ENCODE measurements at places on chromosomes 6 and 20.

GRCh38 chr6:20402342-20403069 lies 827 bp downstream of the E2F3 start:
- no peak for DNase-seq

DNA sequence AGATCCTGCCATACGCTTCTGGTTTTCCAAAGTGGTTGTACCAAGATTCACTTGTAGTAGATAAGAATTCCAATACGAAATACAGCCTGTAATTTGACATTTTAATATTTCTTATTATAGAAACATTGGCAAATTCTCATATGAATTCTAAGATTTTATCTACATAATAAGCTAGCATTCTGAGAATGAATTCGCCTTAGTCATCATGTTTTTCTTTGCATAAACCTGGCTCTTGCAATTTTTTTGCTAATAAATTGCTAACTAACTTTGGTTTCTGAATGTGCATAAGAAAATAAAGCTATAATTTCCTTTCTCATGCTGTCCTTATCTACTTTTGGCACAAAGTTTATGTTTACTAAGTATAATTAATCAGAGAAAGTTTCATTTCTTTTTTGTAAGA lies 673.0 kb downstream of the PTPRT start:
- no peak for DNase-seq

DNA sequence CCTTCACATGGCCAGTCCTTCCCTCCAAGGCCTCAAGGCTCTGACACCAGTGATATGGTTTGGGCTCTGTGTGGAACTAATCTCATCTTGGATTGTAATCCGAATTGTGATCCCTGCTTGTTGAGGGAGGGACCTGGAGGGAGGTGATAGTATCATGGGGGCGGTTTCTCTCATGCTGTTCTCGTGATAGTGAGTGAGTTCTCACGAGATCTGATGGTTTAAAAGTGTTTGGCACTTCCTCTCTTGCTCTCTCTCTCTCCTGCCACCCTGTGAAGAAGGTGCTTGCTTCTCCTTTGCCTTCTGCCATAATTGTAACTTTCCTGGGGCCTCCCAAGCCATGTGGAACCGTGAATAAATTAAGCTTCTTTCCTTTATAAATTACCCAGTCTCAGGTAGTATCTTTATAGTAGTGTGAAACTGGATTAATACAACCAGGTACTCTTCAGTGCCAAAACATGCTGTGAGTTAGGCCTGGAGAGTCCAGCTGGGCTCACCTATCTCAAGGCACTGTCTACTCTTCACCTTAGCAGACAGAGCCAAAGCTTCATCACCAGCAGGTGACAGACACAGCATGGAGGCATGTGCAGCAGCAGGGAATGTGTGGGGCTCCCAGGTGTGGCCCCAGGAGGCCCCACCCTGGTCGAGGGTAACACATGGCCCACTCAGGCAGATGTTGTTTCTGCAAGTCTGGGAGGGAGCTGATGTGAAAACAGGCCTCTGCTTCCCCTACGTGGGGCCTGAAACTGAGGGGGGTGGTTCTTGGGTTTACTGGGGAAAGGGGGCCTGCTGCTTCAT lies 97.5 kb upstream of the CDYL start:
- no peak for DNase-seq

- no peak for DNase-seq
These were observed 1152.3 kb upstream of the GJE1 start for GRCh38 chr6:140980265-140980887.

GRCh38 chr20:38321959-38322598 lies 18.1 kb downstream of the BPI start:
- no peak for DNase-seq

DNA sequence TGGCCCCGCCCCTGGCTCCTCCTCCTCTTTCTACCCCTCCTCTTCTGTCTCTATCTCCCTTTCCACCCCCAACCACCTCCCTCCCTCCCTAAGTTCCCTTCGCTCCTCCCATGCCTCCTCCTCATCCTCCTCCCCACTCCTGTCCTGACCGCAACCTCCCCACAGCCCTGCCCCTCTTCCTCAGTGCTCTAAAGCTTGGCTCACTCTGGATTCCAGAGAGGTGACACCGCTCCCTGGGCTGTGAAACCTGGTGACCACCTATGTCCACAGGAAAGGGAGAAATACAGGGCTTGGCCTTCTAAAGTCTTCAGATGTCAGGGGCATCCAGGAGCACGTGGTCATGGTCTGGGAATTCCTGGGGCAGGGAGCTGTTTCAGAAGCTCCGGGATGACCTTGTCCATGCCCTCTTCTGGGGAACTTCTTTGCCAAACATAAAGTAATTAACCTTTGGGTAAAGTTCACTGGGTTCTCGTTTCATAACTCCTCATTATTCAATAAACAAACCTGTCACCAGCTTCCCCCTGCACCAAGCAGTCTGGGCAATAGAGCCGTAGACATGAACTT lies 345 bp upstream of the CST5 start:
- no peak for DNase-seq

GRCh38 chr20:15333170-15333569 lies 995.8 kb upstream of the FLRT3 start:
- DNase-seq = no peak

- no peak for DNase-seq
These were observed 92.8 kb upstream of the BTN3A2 start for GRCh38 chr6:26272171-26272637.

GRCh38 chr6:35170891-35171290 lies 29.8 kb upstream of the TCP11 start:
- no peak for DNase-seq

DNA sequence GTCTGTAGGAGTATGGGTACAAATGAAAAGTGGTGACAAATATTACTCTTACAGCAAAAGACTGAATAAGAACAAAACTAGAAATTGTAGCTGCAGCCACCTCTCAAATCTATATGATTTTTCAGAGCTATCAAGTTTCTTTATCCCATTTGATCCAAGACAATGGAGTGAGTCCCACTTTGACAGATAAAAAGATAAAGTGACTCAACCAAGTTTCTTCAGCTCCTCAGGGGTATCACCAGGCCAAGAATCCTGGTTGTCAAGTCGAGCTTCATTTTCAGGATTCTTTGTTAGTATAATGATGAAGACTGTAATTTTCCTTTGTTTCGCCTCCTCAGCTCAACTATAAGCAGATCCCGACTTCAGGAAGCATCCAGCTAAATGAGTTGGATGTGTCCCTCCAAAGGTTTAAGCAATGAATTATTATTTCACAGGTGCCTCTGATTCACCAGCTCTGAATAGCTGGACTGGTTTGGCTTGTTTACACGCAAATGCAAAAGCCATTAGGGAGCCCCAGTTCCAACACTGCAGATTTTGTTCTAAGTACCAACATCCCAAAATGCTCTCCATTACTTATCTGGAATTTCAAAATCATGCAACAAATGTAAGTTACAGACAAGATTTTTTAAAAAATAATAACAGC lies 238.9 kb downstream of the MAFB start:
- DNase-seq = no peak

DNA sequence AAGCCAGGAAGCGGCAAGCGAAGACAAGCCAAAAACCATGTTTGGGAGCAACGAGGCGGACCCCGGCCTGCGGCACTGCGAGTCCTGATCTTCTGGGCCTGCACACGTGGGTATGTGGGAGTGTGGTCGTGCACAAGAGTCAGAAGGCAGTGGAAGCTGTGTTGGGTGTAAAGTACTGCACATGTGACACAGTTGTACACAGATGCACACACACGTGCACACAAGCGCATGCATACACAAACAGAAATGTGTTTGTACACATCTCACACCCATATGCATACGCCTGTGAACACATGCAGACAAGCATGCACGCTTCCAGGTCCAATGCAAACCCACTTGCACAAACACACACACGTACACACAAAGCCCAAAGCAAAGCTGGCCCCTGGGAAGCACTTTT lies 52.6 kb upstream of the SLCO4A1 start:
- no peak for DNase-seq

GRCh38 chr6:69980624-69981023 lies 114.3 kb downstream of the COL19A1 start:
- no peak for DNase-seq

- no peak for DNase-seq
These were observed 144.6 kb upstream of the MMS22L start for GRCh38 chr6:97427648-97428047.

DNA sequence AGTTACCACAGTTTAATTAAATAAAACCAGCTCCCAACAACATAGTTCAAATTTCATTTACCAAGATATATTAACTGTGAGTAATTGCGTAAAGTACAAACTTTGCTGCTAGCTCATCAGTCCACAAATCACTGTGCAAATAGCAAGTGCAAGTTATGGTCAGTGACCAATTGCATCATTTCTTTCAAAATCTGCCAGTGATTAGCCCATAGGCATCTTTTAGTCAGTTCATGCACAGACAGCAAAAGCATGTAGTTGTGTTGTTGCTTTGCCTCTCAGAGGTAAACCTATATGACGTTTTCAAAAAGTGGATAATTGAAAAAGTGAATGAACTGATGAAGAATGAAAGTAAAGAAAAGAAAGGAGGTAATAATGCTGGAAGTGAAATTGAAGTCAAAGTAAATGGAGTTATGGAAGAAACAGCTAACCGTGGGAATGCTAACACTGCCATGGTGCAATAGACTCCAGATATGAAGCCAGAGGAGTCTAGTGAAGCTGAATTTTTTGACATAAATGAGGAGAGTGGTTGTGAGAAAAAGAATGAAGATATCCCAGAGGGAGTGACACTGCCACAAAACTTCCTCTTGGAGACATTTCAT lies 36.5 kb downstream of the ENPP1 start:
- DNase-seq = no peak

DNA sequence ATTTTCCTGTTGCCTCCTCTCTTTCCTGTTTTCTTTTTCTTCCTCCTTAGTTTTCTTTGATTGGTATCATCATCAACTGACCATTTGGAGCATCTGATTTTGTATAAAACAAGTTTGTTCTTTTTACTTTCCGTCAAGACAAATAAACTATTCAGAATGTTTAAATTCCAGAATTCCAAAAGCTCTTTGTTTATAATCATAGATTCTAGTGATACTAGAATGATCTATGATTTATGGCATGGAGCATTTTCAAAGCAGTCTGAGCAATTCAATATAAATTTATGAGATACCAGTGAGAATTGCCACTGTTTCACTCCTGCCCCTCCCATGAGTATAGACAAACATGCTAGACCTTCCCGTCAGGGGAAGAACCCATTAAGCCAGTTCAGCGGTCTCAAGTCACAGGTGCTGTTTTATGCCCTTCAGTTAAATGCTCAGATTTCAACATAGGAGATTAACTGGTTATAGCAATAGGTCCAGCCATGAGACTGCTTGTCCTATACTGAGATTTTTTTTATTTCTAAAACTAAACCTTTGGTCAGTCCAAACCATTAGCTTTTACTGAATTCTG lies 60.7 kb downstream of the GRIK2 start:
- no peak for DNase-seq

DNA sequence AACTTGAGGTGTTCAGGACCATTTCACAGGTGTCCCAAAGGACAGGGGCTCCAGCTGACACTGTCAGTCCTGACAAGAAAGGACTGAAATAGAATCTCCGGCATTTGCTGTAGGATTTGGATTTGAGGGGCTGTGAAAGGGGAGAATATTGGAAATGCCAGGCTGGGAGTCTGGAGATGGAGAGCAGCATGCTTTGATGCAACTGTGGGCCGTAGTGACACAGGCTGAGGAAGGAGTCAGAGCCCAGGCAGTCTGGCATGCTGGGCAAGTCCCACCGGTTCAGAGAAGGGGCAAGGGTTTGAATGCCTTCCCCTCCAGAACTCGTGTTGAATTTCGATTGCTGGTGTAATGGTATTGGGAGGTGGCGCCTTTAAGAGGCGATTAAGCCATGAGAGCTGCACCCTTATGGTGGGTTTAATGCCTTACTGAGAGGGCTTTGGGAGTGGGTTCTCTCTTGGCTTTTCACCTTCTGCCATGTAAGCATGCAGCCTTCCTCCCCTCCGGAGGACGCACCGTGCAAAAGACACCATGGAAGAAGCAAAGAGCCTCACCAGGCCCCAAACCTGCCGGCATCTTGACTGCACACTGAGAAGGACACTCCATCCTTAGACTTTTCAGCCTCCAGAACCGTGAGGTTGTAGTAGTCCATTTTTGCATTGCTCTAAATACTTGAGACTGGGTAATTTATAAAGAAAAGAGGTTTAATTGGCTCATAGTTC lies 9.4 kb upstream of the PYGB start:
- DNase-seq = no peak

- no peak for DNase-seq
These were observed 98.7 kb downstream of the SHLD1 start for GRCh38 chr20:5848711-5849505.

- DNase-seq = no peak
These were observed 1.9 kb upstream of the EDN1 start for GRCh38 chr6:12288211-12288618.

GRCh38 chr6:135655055-135655454 lies 157.5 kb upstream of the AHI1 start:
- no peak for DNase-seq

DNA sequence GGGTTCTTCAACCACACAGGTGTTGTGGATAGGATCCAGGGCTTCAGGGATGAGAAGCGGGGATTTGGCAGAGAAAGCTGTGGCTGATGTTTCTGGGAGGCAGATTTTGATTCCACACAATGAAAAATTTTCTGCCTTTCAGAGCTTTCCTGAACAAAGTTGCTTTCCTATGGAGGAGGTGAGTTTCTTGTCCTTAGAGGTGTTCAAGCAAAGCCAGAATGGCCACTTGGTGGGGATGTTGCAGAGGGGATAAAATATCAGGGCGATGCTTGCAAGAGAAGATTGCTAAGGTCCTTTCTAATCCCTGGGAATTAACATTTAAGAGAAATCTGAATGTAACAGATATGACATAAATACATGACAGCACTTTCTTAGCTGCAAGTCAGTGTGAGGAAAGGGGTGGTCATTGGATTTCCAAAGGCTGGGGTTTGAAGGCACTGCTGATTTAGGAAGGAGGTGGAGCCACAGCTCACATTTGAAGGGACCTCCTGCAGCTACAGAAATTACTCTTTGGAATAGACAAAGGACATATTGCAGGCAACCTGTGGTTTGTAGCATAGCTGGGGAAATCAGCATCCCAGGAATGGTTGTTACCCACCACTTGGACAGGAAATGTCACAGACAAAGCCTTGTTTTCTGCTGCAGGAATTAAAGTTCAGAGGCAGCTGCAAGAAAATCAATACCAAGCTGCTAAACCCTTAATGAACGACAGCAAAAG lies 271.1 kb upstream of the CHD6 start:
- DNase-seq = peak; percentile 33

DNA sequence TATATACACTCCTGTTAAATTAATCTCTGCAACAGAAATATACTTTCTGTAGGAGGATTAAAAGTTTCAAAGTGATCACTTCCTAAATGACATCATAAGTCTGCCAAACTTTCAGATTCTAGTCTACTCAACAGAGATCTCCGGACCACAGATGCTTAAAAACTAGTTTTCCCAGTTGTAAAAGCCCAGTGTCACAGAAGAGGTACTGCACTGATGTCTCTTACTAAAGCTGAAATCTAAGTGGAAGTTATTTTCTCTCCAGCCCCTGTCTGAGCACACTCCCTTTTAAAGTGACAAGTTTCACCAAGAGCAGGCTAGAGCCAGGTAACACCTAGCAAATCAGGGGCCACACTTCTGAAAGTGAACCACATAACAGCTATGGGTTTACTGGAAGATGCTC lies 71.6 kb upstream of the DST start:
- no peak for DNase-seq

GRCh38 chr6:14277405-14277930 lies 159.9 kb downstream of the CD83 start:
- no peak for DNase-seq

GRCh38 chr20:15205028-15205427 lies 867.6 kb upstream of the FLRT3 start:
- DNase-seq = no peak

GRCh38 chr6:47160702-47161101 lies 118.6 kb upstream of the ADGRF1 start:
- no peak for DNase-seq

GRCh38 chr20:9281803-9282202 lies 212.9 kb downstream of the PLCB4 start:
- DNase-seq = no peak

- no peak for DNase-seq
These were observed 19.5 kb upstream of the MAP3K4 start for GRCh38 chr6:160972111-160972510.

Data from iPS DF 19.7 (cell line).